ENCODE measurements at places on chromosomes 5 and 9.

DNA sequence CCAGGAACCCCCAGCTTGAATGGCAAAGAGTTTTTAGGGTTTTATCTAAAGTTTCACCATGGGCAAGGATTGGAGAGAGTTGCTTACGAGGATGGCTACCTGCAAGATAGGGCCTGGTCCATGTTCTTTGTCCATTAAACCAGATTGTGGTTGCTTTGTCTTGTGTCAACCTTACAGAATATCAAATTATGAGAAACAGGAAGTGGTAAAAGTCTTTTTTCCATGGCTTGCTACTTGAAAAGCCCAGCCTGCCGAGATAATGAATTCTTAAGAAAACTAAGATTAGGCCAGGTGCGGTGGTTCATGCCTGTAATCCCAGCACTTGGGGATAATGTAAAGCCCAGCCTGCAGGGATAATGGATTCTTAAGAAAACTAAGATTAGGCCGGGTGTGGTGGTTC, 24.4 kb downstream of the ZNF474 start:
- DNase-seq = no peak

- DNase-seq = no peak
Measured at GRCh38 chr5:142385194-142385593, 60.4 kb upstream of the SPRY4 start.

DNA sequence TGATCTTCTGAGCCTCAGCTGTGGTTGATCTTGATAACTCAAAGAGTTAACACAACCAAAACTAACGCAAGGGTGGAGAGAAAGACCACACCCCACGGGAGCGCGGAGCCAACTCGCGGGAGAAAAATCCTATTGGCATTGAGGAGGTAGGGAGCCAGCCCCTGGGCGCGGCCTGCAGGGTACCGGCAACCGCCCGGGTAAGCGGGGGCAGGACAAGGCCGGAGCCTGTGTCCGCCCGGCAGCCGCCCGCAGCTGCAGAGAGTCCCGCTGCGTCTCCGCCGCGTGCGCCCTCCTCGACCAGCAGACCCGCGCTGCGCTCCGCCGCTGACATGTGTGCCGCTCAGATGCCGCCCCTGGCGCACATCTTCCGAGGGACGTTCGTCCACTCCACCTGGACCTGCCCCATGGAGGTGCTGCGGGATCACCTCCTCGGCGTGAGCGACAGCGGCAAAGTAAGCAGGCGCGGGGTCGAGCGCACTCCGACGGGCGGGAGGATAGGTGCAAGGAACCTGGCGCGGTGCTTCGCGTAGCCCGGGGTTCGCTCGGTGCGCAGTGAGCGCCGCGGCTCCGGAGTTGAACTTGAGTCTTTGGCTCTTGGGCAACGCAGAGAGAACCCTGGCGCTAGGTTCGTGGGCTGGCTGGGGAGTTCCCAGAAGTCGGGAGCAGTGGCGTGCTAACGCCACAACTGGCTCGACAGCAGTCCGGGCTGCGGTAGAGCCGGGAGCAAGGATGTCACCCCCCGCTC, at the start of gene GDA:
TSS of gene GDA (plus strand) at position 210 of the 745 bp plus-strand sequence. CDS start at position 330, 120 bp downstream.
- DNase-seq = no peak

GRCh38 chr5:88663793-88664216, 219.2 kb downstream of the MEF2C start:
- DNase-seq = no peak

- DNase-seq = no peak
Measured at GRCh38 chr5:2697041-2697440, 54.4 kb downstream of the IRX2 start.
